NCI-H2029 (cell line): ENCODE measurements at places on chromosomes 2 and 18.

- no peak for DNase-seq
Observed at GRCh38 chr2:106065268-106065982, 128.7 kb downstream of the UXS1 start.

DNA sequence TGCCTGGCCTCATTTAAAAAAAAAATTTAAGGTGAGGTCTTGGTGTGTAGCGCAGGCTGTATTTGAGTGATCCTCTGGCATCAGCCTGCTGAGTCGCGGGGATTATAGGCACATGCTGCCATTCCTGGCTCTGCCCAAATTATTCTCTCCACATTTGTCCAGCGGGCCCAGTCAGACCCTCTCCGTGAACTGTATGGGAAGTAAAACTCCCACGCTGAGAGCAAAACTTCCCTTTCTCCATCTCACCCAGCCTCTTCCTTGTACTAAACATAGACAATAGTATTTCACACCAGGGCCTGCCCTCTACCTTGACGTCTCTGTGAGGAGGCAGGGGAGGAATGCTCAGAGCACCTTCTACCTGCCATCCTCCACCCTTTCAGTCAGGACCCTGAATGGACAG is 37.0 kb downstream of the EIF4E2 start:
- no peak for DNase-seq

GRCh38 chr18:21391074-21391673 is 149.1 kb downstream of the GREB1L start:
- DNase-seq = no peak

DNA sequence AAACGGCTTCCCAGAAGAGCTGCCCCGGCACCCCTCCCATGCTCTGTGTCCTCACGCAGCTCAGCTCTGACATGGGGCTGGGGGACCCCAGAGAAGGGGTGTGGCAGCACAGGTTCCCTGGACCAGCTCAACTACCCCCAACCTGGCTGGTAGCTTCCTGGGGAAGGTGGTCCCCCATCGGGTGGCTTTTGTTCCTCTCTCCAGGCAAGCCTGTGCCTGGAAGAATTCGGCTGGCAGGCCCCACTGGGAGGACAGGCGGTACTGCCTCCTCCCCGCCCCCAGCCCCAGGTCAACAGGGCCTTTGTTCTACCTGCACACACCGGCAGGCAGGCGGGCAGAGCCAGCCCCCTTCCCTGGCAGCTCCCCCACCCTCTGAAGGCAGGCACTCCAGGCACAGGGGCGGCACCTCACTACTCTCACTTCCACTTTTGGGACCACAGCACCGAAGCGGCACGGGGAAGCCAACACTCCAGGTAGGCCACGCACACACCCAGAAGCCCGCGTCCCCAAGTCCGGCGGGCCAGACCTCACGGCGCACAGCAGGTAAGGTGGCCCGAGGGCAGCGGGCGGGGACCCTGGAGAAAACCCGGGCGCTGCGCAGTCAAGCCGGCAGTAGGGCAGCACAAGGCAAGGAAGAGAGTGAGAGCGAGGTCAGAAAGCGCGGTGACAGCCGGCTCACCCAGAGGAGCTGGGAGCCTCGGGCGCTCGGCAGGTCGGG is 1.3 kb downstream of the HS6ST1 start:
- no peak for DNase-seq

- DNase-seq = no peak
Observed at GRCh38 chr18:70653671-70654070, 364.8 kb downstream of the SOCS6 start.

DNA sequence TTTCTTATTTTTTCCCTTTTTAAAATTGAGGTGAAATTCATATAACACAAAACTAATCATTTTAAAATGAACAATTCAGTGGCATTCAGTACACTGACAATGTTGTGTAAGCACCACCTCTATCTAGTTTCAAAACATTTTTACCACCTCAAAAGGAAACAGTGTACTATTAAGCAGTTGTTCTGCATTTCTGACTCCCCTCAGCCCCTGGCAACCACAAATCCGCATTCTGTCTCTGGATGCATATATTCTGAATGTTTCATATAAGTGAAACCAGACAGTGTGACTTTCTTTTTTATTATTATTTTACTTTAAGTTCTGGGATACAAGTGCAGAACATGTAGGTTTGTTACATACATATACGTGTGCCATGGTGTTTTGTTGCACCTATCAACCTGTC is 19.2 kb upstream of the TANK start:
- DNase-seq = no peak

- DNase-seq = no peak
Observed at GRCh38 chr2:97900806-97901205, 94.9 kb downstream of the TMEM131 start.

DNA sequence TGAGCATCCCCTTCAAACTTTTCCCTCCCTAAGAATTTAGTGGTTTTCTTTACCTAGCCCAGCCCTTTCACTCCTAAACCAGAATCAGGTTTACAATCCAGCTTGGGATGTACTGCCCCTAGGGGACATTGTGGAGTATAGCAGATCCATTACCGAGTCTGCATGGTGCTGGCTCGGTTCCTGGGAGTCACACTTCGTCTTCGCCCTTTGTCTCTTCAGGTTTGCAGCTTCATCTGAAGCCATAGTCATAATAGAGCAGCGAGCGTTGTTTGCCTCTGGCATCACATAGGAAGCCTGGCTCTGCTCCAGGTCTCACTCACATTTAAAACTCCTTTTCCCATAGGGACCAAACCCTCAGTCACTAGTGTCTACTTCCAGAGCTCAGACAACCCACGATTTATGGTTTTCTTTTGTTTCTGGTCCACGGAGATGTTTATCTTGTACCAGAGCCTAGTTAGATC is 16.8 kb upstream of the LYPD6 start:
- peak; percentile 90 for DNase-seq

DNA sequence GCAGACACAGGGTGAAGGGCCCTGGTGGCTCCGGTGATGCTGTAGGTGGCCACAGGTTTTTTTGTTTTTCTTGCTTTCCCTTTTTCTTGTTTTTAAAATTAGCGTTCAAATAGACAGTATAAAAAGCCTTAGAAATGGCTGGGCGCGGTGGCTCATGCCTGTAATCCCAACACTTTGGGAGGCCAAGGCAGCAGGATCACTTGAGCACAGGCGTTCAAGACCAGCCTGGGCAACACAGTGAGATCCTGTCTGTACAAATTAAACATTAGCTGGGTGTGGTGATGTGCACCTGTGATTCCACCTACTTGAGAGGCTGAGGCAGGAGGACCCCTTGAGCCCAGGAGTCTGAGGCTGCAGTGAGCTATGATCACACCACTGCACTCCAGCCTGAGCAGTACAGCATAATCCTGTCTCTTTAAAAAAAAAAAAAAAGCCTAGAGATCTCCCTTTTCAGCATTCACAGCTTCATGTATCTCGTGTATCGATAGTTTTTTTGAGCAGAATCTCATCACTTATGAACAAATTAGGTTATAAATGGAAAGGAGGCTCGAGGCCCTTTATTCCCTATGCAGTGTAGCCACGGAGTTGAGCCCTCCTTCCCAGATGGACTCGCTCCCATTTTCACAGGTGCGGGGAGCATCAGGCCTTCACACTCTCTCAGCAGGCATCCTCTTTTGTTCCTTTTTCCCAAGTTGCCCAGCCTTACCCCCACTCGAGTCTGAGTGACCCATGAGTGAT is 50.8 kb downstream of the EMILIN2 start:
- no peak for DNase-seq

GRCh38 chr2:74515981-74516633 is 1.9 kb downstream of the TLX2 start:
- peak; percentile 25 for DNase-seq

DNA sequence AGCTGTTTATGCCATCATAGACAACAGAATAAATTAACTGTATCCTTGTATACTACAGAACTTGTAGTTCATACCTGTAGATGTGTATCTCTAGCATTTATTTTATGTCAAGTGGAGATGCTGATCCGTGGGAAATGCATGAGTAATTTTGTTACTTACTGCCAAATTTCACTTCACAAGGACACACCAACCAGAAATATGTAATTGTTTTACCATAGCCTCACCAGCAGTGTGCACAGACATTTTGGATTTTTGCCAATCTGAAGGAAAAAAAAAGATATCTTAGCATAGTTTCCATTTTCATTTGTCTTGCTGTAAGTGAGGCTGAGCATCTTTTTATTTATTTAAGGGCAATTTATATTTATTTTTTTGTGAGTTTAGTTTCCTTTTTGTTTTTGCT is 265.1 kb upstream of the OSR1 start:
- DNase-seq = peak; percentile 13

DNA sequence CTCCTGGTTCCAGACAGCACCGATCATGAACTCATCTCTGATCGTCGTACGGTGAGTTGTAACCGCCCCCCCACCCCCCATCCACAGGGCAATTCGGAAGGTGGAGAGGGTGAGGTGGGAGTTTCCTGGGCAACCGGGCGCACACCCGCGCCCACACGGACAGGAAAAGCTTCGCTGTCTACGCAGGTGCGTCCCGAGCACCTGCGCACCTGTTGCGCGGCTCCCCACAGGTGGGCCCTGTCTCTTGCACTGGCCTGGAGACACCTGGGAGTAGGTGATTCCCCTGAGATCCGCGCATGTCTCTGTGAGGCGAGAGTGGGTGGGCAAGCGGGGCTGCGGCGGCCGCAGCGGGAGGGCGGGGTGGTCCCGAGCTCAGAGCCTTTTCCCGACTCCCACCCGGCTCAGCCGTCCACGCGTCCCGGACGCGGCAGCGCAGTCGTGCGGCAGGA is 459 bp upstream of the ATP6V1C2 start:
- DNase-seq = peak; percentile 18

GRCh38 chr2:88074150-88074549 is 6.5 kb downstream of the SMYD1 start:
- DNase-seq = no peak

- DNase-seq = no peak
Observed at GRCh38 chr2:222851956-222852617, 8.7 kb upstream of the ACSL3 start.

- DNase-seq = no peak
Observed at GRCh38 chr2:42191285-42192009, 22.3 kb downstream of the EML4 start.

- no peak for DNase-seq
Observed at GRCh38 chr2:218002143-218002844, 501 bp downstream of the TNS1 start.

DNA sequence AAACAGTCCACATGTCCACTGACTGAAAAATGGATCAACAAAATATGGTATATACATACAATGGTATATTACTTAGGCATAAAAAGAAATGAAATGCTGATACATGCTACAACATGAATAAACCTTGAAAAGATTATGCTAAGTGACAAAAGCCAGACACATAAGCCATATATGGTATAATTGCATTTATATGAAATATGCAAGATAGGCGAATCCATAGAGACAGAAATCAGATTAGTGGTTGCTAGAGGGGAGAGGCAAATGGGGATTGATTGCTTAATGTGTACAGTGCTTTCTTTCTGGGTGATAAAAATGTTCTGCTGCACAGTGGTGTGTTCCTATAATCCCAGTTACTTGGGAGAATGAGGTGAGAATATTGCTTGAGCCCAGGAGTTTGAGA is 171.0 kb downstream of the CYP26B1 start:
- no peak for DNase-seq

- no peak for DNase-seq
Observed at GRCh38 chr2:23366720-23367119, 18.3 kb upstream of the KLHL29 start.

- DNase-seq = no peak
Observed at GRCh38 chr18:45049578-45050319, 369.1 kb downstream of the SETBP1 start.

DNA sequence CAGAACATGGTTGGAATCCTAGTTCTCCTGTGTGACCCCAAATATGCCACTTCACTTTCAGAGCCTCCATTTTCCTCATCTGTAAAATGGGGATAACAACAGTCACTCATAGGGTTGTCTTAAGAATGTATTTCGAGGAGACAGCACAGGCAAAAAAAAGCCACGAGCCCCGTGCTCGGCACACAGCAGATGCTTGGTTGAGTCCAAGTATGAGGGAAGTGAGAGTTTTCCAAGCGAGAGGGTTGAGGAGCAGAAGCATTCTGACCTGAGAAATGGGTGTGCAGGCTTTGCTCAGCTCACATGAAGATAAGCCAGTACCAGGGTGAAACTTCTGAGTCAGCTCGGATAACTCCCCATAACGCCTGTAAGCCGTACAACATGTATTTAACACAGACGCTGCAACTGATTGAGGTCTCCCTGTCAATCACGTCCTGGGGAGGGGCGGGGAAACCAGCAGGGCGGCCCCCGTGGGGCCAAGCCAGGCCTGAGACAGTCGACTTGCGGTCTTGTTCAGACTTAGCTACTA is 23.0 kb upstream of the ODC1 start:
- no peak for DNase-seq

DNA sequence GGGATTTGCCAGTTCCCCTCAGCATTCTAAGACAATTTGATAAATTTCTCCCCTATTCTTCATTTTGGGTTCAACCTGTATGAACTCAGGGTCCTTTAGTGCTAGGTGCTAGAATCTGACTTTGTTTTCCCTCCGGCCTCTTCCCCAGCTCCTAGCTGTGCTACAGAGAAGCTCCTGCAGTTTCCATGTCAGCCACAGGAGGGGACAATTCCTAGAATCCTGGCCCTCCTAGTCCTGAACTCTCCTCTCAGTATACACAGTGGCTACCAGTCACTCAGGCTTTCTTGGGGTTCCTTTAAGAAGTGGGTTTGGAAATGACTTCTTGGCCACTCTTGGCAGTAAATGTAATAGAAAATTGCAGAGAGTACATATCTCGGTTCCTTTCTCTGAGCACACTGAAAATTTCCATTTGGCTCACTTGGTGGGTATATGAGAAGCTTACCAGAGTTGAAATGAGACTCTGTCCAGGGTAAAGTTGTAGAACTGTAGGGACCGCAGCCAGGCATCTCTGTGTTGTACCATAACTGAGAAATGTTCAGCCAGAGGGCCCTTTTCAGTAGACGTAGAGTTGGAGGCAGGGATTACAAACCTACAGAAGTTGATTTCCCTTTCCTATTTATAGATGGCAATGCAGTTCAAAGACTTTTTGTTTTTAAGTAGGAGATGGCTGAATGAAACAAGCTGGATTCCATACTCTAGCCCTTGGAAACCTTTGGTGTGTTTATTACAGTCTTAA is 5.0 kb upstream of the CHST10 start:
- no peak for DNase-seq

GRCh38 chr2:66566726-66567399 is 131.9 kb downstream of the MEIS1 start:
- DNase-seq = no peak
